Stomach (tissue), 19 donors: ENCODE measurements at places on chromosomes 6 and 20. TPM values are rescaled to one million over a fixed set of nuclear protein-coding genes. Genes with fewer than 3 reads are reported as not detected.
A peak's percentile ranks its signal among the peaks of the same experiment; 100 is the strongest.

- no peaks in the 10 kb centered on the region for H3K27me3 ChIP-seq
- no peak overlapping the region for H3K27ac ChIP-seq
- DNase-seq: no peak
- H3K4me1 ChIP-seq: no peaks in the 10 kb centered on the region
These were observed 27.7 kb downstream of the PTGIS start for GRCh38 chr20:49540232-49540620.

GRCh38 chr20:56222945-56223344 lies 25.6 kb upstream of the MC3R start:
- no peak for DNase-seq
- H3K4me3 ChIP-seq: no peak overlapping the region
- no peak overlapping the region for H3K27ac ChIP-seq
- H3K36me3 ChIP-seq: no peaks in the 10 kb centered on the region

DNA sequence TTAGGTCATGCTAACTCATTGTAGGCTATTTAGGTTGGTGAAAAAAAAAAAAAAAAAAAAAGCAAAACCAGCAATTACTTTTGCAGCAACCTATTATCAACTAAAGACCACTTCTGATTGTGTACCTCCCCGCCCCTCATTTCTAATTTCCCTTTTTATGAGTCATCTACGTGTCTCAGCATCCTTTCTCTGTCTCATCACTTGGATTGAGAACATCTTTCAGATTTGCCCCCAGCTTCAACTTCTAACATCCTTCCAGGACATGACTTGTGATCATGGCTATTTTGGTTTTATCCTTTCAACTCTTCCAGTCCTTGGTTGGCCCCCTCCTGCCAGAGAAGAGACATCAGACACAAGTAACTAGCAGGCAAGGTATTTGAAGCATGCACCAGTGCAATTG lies 156.7 kb upstream of the CCN2 start:
- H3K36me3 ChIP-seq: no peaks in the 10 kb centered on the region
- no peak overlapping the region for H3K27ac ChIP-seq
- DNase-seq: no peak

GRCh38 chr6:109059153-109059552 lies 35.5 kb downstream of the SESN1 start:
- peak; percentile 47 for DNase-seq
- H3K27ac ChIP-seq: peak overlapping the region; percentile 70
- no peaks in the 10 kb centered on the region for H3K36me3 ChIP-seq
- H3K27me3 ChIP-seq: no peaks in the 10 kb centered on the region
- peaks cover 21% of the 10 kb centered on the region for H3K4me1 ChIP-seq
- no peak overlapping the region for H3K4me3 ChIP-seq

DNA sequence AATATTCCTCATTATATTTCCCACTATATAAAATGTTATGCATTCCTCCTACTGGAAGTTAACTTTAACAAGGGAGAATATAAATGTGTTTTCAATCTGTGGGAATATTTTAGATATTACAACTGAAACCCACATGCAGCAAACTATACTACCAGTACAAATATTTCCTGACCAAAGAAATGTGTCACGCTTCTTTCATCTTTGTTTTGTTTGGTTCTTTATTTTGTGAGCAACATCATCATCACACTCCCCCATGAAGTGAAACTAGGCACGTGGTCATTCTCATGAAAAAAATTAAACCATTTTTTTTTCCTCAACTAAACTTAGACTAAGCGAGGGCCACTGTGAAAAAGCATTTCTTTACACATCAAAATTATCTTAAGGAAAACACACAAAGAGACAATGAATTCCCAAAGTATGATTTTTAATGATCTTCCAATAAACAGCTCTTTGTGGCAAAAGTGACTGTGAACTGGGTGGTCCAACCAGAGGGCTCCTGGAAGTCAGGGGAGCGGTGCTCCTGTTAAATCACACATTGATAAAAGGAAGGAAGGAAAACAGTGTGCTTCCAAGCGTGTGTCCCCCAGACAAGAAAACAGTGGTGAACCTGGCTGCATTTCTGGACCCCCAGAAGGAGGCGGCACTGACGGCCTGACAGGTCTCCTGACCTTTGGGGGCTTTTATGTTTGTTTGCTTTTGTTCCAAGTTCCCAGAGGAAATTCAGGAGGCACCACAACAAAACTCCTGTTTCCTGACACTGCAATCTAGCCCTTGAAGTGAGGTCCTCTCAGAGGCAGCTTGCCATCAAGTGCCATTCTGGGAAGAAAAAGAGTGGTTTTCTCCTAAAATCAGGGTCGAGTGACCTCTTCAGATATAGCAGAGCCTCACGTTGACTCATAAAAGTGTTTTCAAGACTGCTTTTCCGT lies 166.8 kb upstream of the FOXQ1 start:
- no peak overlapping the region for H3K27ac ChIP-seq
- H3K4me3 ChIP-seq: no peak overlapping the region
- no peak for DNase-seq
- H3K27me3 ChIP-seq: no peaks in the 10 kb centered on the region

DNA sequence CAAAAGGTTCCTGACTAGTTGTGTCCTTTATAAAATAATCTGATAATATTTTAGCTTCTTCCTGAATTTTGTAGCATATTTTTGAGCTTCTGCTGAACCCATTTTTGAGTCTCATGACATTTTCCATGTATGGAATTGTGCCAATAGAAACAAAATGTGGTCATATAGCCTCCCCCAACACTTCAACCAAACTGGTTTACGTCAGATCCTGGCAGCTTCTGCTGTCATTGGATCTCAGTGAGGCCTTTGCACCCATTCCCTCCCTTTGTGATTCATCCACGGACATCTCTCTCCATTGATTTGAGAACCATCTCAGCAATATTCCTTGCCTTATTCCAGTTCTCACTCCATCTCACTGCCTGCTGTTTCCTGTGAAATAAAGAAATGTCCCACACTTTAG lies 166.0 kb upstream of the PROKR2 start:
- no peak overlapping the region for H3K27ac ChIP-seq
- no peak overlapping the region for H3K4me3 ChIP-seq
- H3K4me1 ChIP-seq: no peaks in the 10 kb centered on the region
- DNase-seq: no peak
- H3K36me3 ChIP-seq: no peaks in the 10 kb centered on the region
- peaks cover 8% of the 10 kb centered on the region for H3K27me3 ChIP-seq

GRCh38 chr6:68343901-68344300 lies 291.2 kb upstream of the ADGRB3 start:
- no peaks in the 10 kb centered on the region for H3K4me1 ChIP-seq
- H3K36me3 ChIP-seq: no peaks in the 10 kb centered on the region
- no peak overlapping the region for H3K27ac ChIP-seq
- H3K4me3 ChIP-seq: no peak overlapping the region
- peak; percentile 18 for DNase-seq

DNA sequence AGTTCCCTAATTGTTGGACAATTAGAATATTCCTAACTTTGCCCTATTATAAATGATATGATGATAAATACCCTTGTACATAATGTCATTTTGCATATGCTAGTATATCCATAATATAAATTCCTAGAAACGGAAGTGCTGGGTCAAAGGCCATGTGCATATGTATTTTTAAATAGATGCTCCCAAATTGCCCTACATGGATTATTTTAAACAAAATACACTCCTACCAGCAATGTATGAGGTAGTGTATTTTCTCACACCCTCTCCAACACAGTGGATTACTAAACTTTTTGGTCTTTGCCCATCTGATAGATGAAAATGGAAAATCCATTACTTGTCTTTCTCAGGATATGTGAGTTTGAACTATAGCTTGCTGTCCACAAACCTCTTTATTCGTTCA lies 385.1 kb upstream of the JARID2 start:
- H3K36me3 ChIP-seq: no peaks in the 10 kb centered on the region
- DNase-seq: no peak
- no peak overlapping the region for H3K4me3 ChIP-seq
- no peaks in the 10 kb centered on the region for H3K27me3 ChIP-seq

GRCh38 chr20:32855387-32855786 lies 3.3 kb upstream of the EFCAB8 start:
- no peak for DNase-seq
- peaks cover 9% of the 10 kb centered on the region for H3K36me3 ChIP-seq
- no peaks in the 10 kb centered on the region for H3K27me3 ChIP-seq
- H3K4me1 ChIP-seq: no peaks in the 10 kb centered on the region
- H3K27ac ChIP-seq: no peak overlapping the region

DNA sequence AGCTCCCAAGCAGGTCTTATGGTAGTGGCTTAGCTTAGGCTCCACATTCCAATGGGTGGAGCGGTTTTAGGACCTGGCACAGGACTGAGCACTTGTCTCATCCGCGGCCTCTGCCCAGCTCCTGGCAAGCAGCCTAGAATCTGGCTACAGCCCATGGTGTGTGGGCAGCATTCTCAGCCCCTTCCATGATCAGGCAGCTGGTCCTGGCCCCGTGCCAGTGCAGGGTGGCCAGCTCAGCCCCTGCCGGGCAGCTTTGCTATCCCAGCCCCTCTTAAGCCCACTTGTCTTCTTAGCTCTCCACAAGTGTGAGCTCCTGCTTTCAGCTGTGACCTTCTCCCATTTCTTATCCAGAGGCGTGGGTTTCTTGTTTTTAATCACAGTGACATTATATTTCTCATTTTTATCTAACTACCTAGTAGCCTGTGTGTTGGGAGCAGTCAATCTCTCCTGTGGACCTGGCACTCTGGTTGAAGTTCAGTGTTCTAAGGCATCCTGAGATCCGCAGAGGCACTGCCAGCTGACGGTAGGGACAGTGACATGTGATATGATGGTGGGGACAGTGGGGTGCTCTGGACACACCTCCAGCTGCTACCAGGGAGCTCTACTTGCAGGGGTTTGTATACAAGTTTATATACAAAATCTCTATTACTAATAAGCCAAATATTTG lies 119.9 kb upstream of the PRND start:
- no peak overlapping the region for H3K4me3 ChIP-seq
- peaks cover 22% of the 10 kb centered on the region for H3K27me3 ChIP-seq
- H3K36me3 ChIP-seq: no peaks in the 10 kb centered on the region
- no peak overlapping the region for H3K27ac ChIP-seq

DNA sequence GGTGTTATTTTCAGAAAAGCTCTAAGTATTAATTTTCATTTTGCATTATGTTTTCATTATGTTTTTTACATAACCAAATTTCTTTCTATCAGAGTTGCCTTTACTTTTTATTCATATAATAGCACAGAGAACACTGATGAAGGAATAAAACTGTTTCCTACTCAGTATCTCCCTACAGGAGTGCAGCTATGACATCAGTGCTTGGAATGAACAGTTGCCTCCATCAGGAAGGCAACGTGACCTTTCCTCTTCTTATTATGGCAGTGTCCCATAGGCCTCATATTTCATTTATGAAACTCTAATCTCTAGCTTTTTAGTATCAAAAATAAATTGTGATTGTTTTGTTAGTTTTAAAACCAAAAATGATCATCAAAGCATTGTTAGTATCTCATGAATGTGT lies 712.8 kb downstream of the CD109 start:
- no peaks in the 10 kb centered on the region for H3K27me3 ChIP-seq
- no peaks in the 10 kb centered on the region for H3K36me3 ChIP-seq
- no peak for DNase-seq
- H3K4me1 ChIP-seq: no peaks in the 10 kb centered on the region
- no peak overlapping the region for H3K27ac ChIP-seq

GRCh38 chr6:39873439-39873838 lies 60.8 kb downstream of the MOCS1 start:
- H3K27ac ChIP-seq: no peak overlapping the region
- no peak overlapping the region for H3K4me3 ChIP-seq
- H3K4me1 ChIP-seq: no peaks in the 10 kb centered on the region
- H3K27me3 ChIP-seq: no peaks in the 10 kb centered on the region
- H3K36me3 ChIP-seq: peaks cover 96% of the 10 kb centered on the region
- DNase-seq: no peak

GRCh38 chr6:160030103-160030502 lies 61.2 kb downstream of the IGF2R start:
- H3K27ac ChIP-seq: peak overlapping the region; percentile 64
- H3K4me1 ChIP-seq: no peaks in the 10 kb centered on the region

DNA sequence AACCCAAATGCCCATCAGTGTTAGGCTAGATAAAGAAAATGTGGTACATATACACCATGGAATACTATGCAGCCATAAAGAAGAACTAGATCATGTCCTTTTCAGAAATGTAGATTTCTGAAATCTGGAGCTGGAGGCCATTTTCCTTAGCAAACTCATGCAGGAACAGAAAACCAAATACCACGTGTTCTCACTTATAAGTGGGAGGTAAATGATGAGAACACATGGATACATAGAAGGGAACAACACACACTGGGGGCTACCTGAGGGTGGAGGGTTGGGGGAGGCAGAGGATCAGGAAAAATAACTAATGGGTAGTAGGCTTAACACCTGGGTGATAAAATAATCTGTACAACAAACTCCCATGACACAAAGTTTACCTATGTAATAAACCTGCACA lies 188.9 kb upstream of the PRND start:
- DNase-seq: no peak
- H3K4me1 ChIP-seq: no peaks in the 10 kb centered on the region
- H3K27me3 ChIP-seq: no peaks in the 10 kb centered on the region
- no peaks in the 10 kb centered on the region for H3K36me3 ChIP-seq
- H3K4me3 ChIP-seq: no peak overlapping the region

GRCh38 chr20:58790454-58790853 lies 60.2 kb downstream of the GNAS-AS1 start:
- H3K36me3 ChIP-seq: no peaks in the 10 kb centered on the region
- no peaks in the 10 kb centered on the region for H3K4me1 ChIP-seq
- H3K4me3 ChIP-seq: no peak overlapping the region
- DNase-seq: no peak

GRCh38 chr6:47262231-47262630 lies 47.5 kb downstream of the TNFRSF21 start:
- DNase-seq: no peak
- no peak overlapping the region for H3K4me3 ChIP-seq
- H3K27me3 ChIP-seq: no peaks in the 10 kb centered on the region
- no peak overlapping the region for H3K27ac ChIP-seq

PREX1 gene
- total RNA-seq: 9.0 TPM

TUBB2B gene
- 31.4 TPM for total RNA-seq

BPIFB1 gene
- 20.2 TPM for total RNA-seq

CYP39A1 gene
- 1.8 TPM for total RNA-seq

SUPT3H gene
- 16.2 TPM for total RNA-seq

PDYN gene
- total RNA-seq: not detected

ZNF165 gene
- 1.9 TPM for total RNA-seq

NKAIN4 gene
- not detected for total RNA-seq

LY6G6F gene
- not detected for total RNA-seq

TOP1 gene
- 46.2 TPM for total RNA-seq

HMGCLL1 gene
- not detected for total RNA-seq
